ENCODE measurements at places on chromosomes 3 and 15.

- DNase-seq: no peak
Observed at GRCh38 chr3:59192473-59192872, 142.6 kb upstream of the CFAP20DC start.

- no peak for DNase-seq
Observed at GRCh38 chr3:129365296-129366136, 62.9 kb downstream of the EFCAB12 start.

- no peak for DNase-seq
Observed at GRCh38 chr3:63413523-63413922, 135.4 kb downstream of the SYNPR start.

DNA sequence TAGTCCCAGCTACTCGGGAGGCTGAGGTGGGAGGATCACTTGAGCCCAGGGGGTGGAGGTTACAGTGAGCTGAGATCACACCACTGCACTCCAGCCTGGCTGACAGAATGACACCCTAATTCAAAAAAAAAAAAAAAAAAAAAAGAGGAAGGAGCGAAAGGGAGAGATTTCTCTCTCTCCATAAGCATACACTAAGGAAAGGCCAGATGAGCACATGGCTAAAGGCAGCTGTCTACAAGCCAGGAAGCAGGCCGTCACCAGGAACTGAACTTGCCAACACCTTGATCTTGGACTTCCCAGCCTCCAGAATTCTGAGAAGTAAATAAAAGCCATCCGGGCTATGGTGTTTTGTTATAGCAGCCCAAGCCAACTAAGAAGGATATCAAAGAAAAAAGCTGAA, 7.5 kb downstream of the SRGAP3 start:
- no peak for DNase-seq

DNA sequence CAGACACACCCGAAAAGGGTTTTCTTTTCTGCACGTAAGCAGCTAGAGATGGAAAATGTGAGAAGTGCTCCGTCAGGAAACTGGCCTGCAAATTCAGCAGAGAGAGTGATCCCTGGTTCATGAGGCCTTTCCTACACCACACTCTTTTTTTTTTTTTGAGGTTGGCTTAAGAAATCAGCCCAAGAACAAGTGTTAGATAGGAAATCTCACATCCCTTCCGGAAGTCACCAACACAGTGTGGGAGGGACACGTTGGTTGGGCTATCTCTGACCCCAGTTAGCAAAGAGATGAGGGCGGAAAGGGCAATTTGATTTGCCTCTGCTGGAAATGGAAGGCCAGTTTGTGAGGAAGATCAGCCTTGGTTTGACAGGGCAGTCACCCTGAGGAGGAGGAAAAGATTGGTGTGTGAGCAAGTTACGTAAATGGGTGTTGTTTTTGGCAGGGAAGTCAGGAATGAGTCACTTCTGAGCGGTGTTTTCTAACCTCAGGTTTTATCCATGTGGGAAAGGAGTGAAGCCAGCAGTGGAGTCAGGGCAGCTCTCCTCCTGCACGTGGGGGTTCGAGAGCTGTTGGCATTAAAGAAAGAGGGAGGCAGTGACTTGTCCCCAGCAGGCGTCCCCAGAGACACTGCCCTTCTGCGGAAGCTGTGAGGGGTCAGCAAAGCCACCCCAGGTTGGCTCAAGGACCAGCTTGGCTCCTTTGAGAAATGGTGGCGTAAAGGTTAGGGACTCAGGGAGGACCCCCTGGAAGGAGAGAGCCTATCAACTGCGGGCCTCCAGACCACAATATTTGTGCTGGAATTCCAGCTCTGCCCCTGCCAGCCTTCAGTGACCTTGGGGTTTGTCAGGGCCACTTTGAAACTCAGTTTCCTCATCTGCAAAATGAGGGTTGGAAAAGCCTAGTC, 237.6 kb upstream of the BHLHE40 start:
- peak; percentile 51 for DNase-seq

GRCh38 chr15:45641374-45641781, 6.5 kb downstream of the SQOR start:
- DNase-seq: no peak

Data from activated T-cell treated with anti-CD3 and anti-CD28 coated beads, Interleukin-2, amount 50 U/mL, for 48 hours (primary cell).